ENCODE measurements at places on chromosomes 16 and 17. TPM values are rescaled to one million over a fixed set of nuclear protein-coding genes. Genes with fewer than 3 reads are reported as not detected.

GRCh38 chr16:12793120-12793864 is 10.4 kb downstream of the CPPED1 start:
- no peak for DNase-seq

- peak; percentile 37 for DNase-seq
These were observed 50.6 kb downstream of the PGS1 start for GRCh38 chr17:78428836-78429617.

DNA sequence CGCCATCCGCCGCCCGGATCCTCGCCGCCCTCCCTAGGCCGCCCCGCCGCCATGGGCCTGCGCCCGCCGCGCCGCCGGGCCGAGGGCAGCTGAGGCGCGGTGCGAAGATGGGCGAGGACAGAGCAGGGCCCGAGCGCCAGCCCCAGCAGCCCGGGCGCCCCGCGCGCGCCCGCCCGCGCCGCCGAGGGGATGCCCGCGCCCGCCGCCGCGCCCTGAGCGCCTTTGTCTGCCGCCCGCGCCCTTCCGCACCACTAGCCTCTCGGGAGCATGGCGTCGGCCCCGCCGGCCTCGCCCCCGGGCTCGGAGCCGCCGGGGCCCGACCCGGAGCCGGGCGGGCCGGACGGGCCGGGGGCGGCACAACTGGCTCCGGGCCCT is 278 bp downstream of the RAB11FIP3 start:
- no peak for DNase-seq

DNA sequence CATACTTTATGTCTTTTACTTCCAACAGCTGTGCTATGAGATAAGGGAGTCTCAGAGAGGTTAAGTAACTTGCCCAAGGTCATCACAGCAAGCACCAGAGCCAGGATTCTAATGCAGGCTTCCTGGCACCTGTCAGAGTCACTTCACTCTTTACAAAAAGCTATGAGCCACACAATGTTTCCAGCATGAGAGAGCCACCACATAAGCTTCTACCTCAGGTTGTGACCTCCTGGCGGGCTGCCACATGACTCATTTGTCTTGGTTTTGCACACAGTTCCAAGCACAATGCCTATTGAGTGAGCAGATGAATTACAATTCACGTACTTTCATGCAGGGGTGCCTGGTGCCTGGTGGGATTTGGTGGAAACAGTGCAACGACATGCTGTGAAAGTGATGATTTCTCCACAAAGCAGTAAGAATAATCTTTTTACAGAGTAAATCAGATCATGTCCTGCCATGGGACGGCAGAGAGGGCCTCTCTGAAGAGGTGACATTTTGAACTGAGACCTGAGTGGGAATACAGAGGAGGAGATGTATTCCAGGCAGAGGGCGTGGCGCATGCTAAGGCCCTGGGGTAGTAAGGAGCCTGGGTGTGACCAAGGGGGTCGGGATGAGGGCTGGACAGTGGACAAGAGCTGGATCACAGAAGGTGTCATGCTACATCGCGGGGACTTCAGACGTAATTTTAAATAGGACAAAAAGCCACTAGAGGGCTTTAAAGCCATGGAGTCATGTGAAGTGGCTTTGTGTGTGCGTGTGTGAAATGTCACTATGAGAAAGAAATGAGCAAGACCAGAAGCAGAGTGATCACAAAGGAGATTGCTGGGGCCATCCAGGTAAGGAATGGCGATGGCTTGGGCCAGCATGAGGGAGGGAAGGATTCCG is 53.4 kb downstream of the CACNG3 start:
- no peak for DNase-seq

DNA sequence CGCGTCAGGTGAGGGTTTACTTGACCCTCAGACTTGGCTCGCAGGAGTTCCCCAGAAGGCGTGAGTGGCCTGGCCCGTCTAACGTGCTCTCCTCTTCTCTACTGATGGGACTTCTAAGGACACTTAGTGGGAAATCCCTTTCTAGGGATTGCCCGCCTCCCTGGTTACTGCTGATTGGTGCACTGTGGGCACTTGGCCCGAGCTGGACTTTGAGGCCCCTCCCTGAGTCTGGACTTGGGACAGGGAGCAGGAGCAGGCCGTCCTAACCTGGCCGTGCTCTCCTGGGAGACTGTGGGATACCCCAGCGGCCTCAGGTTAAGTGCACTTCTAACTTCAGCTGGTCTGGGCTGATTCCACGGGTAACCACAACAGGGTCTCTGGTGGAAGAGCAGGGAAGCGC is 14.7 kb downstream of the IFT140 start:
- DNase-seq = no peak

DNA sequence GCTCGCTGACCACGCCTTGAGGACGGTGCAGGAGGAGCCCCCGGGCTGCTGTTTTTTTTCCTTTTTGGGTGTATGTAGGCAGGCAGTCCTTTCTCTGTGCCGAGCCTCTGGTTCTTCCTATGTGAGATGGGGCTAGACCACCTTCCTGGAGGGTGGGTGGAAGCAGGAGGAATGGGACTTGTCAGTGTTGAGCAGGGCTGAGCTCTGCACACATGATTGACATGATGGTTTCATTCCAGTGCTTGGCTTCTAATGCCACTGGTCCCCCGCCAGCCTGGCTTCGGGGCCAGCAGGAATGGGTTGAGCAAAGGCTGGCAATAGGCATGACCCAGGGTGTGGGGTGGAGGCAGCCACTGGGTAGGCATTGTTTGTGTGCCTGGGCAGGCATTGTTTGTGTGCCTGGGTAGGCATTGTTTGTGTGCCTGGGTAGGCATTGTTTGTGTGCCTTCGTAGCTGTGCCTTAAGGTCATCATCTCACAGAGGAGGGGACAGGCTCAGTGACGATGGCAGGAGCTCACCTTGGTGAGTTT is 14.2 kb upstream of the ADCY7 start:
- no peak for DNase-seq

- DNase-seq = peak; percentile 33
These were observed 188.0 kb upstream of the TNRC6C start for GRCh38 chr17:77770331-77771105.

- DNase-seq = no peak
These were observed 59.0 kb downstream of the LMF1 start for GRCh38 chr16:911604-912321.

- DNase-seq = no peak
These were observed 13.1 kb downstream of the MYH11 start for GRCh38 chr16:15843635-15844279.

- no peak for DNase-seq
These were observed 6.6 kb downstream of the HS3ST6 start for GRCh38 chr16:1911467-1912214.

GRCh38 chr16:58031016-58031800 is 5.7 kb downstream of the MMP15 start:
- DNase-seq = no peak

DNA sequence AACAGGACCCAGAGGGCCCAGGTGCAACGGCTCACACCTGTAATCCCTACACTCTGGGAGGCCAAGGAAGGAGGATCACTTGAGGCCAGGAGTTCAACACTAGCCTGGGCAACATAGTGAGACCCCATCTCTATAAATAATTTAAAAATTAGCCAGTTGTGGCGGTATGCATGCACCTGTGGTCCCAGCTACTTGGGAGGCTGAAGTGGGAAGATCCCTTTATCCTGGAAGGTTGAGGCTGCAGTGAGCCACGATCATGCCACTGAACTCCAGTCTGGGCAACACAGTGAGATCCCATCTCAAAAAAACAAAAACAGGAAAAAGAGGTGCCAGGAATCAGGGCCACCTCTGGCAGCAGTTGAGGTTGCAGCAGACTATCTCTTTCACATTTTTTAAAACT is 85.7 kb upstream of the NUDT7 start:
- no peak for DNase-seq

GRCh38 chr17:78935419-78936323 is 10.5 kb upstream of the TIMP2 start:
- peak; percentile 98 for DNase-seq

DNA sequence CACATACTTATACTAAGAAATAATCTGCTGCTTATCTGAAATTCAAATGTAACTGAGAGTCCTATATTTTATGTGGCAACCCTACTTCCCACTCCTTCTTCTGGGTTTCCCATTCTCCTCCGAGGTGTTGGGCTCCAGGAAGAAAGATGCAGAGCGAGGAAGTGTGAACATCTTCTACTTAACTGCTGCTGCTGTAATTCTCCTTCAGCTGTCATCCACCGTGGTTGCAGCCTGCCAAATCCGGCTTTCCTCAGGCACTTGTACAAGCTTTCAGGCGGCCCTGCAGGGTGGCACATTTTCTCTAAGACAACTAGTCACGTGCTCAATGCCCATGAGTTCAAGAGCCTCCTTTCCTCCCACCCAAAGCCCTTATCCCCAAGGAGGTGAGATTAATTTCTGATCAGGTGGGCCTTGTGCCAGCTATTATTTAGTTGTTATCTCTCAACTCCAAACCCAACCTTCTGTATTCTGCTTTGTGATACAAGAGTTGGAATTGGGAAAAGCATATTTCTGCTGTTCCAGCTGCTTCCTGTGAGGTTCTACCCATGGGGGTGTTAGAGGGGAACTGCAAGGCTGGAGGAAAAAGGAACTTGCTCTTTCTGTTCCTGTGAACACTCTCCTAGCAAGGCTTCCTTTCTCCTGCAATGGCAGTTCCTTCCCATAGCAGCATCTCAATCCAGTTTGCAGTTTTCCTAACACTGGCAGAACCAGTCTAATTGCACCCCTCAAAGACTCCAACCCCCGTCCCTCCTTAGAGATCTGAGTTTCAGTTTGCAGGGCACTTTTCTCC is 67.6 kb upstream of the RBBP6 start:
- DNase-seq = no peak

GRCh38 chr17:50034498-50035364 is 21.2 kb upstream of the ITGA3 start:
- DNase-seq = no peak

DNA sequence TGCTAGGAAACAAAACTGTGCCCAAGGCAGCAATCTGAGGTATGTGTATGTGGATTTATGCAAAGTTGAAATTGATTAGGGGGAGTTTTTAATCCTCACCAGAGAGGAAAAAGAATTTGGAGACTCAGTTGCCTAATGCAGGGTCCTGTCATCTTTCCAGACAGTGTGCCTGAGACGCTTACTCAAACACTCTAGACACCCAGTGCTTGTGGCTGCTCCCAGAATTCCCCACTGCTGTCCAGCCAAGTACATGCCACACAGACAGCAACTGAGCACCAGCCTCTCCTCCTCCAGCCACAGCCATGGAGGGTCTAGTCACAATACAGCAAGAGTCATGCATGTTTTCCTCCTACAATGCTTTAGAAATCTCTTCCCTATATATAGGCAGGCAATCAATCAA is 118.1 kb downstream of the HIC1 start:
- peak; percentile 76 for DNase-seq

DNA sequence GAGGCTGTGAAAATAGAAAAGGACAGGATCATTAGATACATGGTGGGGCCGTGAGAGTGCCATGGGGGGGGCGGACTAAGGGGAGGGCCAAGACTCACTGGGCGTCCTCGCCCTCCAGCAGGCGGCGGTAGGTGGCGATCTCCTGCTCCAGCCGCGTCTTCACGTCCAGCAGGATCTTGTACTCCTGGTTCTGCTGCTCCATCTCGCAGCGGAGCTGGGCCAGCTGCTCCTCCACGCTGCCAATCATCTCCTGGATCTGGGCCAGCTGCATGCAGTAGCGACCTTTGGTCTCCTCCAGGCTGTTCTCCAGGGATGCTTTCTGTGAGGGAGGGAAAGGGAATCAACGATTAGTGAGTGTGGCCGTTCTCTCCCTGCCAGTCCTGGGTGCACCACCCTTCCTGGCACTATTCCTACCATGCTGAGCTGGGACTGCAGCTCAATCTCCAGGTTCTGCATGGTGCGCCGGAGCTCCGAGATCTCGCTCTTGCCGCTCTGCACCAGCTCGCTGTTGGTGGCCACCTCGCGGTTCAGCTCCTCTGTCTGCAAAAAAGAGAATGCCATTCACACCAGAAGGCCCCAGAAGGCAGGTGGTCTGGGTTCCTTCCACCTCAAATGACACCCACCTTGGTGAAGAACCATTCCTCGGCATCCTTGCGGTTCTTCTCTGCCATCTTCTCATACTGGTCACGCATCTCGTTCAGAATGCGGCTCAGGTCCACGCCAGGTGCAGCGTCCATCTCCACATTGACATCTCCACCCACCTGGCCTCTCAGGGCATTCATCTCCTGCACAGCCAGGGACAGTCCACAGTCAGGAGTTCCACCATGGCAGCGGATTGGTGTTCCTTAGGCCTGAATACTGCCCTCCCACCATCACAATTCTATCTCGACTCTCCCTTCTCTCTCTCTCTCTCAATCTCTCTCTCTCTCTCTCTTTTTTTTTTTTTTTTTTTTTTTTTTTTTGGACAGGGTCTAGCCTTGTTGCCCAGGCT is 3.3 kb downstream of the KRT14 start:
- no peak for DNase-seq

- DNase-seq = peak; percentile 50
These were observed 107.9 kb upstream of the ZNF469 start for GRCh38 chr16:88274847-88275246.

DNA sequence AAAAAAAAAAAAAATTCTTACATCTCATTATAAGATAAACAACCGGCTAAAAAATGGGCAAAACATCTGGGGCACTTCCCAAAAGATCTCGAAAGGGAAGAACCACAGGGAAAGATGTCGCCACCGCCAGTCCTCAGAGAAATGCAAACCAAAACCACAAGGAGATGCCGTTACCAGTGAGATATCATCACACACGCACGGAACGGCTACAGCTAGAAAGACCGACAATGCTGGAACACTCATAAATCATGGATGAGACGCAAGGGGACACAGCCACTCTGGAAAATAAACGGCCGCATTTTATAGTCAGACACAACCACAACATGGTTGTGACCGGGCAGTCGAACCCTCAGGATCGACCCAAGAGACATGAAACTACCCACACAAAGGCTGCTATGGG is 24.5 kb downstream of the WDR45B start:
- no peak for DNase-seq

GRCh38 chr16:3087243-3088235 is 11.6 kb downstream of the ZSCAN10 start:
- DNase-seq = no peak

- DNase-seq = no peak
These were observed 13.6 kb upstream of the DHRS7B start for GRCh38 chr17:21113049-21113690.

The TMEM235 gene
- total RNA-seq = not detected

The HBA1 gene
- not detected for total RNA-seq

The DHRS7B gene
- 15.1 TPM for total RNA-seq

The KRTAP9-8 gene
- not detected for total RNA-seq

The IGFALS gene
- under 0.01 TPM for total RNA-seq

The CASKIN1 gene
- total RNA-seq = under 0.01 TPM

The OTOP2 gene
- total RNA-seq = not detected

The LRRC37B gene
- 14.2 TPM for total RNA-seq

The MEFV gene
- under 0.01 TPM for total RNA-seq

The CBX8 gene
- total RNA-seq = 3.2 TPM

The CLEC19A gene
- total RNA-seq = not detected
